Activated naive CD4-positive, alpha-beta T cell (primary cell): ENCODE measurements at places on chromosomes 16 and 17.

DNA sequence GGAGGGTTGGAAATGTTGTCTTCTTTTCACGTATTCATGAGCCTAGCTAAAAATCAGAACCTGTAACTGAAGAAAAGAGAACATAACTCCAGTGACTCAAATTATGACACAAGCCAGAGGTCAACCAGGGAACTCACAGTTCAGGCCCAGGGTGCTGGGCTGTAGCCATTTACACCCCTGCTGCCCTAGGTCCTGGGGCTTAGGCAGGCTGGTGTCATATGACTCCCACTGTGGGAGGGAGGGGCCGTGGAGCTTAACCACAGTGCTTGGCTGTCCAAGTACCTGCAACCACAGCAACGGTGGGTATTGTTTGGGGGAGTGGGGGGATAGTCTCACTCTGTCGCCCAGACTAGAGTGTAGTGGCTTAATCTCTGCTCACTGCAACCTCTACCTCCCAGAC is 71.1 kb upstream of the AMZ2 start:
- no peak for DNase-seq

DNA sequence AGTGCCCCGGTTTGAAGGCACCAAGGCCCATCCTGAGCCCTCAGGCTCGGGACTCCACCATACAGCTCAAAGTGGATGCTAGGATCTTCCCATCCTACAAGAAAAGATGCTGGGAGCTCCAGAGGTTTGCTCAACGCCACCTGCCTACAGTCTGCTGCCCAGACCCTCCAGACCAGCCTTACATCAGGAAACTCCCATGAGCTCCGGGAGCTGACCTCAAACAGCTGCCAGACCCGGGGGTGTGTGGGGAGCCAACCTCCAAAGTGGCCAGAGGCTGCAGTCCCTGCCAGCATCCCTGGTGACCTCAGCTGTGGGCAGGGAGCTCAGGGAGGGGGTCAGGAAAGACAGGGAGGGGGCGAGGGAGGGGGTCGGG is 43.8 kb downstream of the C16orf82 start:
- DNase-seq: no peak

DNA sequence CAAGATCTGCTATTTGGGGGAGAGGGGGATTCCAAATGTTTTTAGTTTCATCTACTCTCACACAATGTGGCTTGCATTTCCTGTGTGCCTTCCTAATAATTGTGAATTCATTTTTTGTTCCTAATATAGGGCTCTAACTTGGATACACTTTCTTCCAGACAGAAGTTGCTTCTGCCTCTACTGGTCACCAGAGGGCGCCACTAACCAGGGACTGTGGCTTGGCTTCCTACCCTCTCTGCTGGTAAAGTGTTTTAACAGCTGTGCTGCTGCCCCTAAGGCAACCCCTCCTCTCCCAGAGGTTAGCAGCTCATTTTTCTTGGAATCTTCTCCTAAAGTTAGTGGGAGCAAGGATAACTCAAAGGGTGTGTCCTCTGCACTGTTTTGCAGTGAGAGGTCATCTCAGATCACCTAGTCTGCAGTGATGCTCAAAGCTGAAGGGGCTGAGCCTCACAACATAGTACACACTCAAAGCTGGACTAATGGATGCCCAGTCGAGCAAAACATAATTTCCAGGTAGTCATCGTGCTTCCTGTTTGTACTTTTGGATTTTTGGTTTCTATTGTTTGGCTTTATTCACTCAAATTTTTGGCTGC is 5.0 kb upstream of the PRSS54 start:
- no peak for DNase-seq

GRCh38 chr16:75096656-75097055 is 19.9 kb downstream of the LDHD start:
- no peak for DNase-seq

DNA sequence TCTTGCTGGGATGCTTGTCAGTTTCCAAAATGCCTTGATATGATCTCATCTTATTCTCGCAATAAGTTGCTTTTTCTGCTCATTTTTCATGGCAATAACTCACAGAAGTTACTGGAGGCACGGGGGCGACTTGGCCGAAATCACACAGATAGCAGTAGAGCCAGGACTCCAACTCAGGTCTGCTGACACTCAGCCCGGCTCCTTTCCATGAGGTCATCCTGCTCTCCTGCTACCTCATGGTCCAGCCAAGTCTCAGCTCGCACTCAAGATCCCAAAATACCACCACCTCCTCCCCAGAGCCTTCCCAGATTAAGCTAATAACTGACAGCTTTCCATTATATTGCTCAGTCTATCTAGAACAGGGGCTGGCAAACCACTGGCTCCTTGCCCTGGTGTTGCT is 269.5 kb downstream of the MAP2K4 start:
- DNase-seq: no peak

DNA sequence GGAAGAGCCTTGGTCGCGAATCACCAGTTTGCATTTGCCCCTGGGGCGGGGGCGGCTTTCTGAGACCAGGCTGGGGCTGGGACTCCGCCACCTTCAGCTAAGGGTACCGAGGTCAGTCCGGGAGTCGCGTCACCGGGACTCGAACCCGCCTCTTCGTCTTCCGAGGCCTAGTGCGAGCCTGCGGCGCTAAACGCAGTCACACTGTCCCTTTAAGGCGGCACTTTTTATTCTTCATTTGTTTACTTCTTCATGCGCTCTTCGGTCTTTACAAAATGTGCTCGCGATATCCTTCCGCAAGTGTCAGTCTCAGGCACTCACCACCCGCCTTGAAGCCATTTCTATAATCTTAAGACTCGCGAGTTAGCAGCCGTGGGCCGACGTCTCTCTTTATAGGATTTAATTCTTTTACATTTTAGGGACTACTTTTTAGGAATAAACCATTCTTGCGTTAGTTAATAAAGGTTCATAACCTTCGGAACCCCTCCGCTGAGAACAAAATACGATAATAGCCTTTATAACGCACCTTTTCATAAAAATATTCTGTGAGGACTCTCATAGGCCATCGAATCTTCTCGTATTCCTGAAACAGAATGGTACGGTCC is 593 bp upstream of the HEXIM1 start:
- peak; percentile 78 for DNase-seq

- no peak for DNase-seq
Measured at GRCh38 chr17:35188111-35188510, 6.1 kb downstream of the SLC35G3 start.

- DNase-seq: no peak
Measured at GRCh38 chr17:27293359-27293897, 486 bp upstream of the WSB1 start.

DNA sequence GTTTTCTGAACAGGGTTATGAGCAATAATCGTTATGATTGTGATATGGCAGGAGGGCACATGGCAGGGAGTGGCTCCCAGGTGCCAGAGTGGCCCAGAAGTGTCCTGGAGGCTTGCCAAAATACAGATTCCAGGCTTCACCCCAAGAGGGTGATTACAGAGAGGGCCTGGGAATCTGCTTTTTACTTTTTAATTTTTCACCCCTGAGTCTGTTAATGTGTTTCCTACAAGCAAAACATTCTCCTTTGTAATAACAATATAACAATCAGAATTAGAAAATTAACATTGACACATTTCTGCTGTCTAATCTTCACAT is 212.4 kb downstream of the SNX29 start:
- no peak for DNase-seq

- DNase-seq: no peak
Measured at GRCh38 chr16:893360-893759, 77.4 kb downstream of the LMF1 start.

DNA sequence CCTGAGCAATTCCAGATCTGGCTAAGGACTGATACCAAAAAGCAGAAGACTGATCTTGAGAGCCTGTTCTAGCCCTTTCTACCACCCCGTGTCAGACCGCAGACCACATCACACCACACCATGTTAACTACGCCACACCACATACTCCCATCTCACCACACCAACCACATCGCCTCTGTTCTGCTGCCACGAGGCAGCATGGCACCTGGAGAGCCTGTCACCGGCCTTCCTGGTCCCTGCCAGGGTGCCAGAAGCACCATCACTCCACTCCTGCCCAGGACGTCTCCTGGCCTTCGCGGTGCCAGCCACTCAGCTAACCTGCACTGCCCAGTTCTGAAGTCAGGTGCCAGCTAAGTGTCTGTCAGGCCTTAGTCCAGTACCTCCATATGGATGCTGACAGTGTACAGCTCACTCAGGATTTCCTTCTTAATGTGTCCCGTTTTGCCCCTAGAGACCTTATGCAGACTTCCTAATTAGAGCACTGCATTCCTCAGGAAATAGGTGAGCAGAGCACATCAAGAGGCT is 37.2 kb upstream of the BCAR1 start:
- DNase-seq: no peak

DNA sequence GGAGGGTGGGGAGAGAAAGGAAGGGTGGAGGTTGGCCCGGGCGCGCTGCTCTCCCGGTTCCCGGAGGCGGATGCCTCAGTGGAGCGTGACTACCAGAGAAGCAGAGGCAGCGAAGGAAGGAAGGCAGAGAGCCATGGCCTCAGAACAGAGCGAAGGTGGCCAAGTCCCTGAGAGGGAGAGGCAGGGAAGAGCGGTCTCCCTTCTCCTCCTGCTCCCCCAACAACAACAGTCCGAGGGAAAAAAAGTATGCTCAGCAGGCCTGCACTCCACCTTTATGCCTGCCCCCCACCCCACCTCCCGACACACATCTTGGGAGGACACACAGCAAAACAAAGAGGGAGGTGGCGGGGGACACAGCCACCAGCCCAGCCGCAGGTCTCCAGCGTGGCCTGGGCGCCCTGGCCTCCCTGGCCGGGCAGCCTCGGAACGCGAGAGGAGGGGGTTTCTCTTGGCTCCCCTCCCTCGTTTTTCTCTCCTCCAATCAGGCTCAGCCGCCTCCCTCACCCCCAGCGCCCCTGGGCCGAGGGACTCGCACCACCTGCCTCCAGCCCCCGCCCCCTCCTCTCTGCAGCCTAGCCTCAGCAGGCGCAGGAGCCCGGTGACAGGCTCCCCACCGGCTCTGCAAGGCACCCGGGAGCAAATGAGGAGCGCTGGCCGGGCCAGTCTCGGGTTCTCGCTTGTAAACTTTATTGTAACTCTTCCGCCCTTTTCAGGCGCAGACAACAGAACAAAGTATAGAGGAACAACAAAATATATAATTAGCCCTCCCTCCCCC is 1.1 kb upstream of the HOXB7 start:
- DNase-seq: no peak

DNA sequence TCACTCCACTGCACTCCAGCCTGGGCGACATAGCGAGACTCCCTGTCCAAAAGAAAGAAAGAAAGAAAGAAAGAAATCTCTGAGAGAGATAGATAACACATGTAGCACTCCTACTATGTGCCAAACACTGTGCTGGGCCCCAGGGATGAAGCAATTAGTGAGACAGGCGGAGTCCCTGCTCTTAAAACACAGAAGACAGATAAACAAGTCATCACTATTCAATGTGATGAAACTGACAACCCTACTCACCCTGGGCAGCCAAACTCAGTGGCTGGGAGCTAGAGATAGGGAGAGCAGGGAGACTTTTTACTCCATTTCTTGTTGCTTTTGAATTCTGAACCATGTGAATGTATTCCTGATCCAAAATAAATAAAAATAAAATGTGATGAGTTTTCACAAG is 35.2 kb upstream of the GOSR2 start:
- no peak for DNase-seq

DNA sequence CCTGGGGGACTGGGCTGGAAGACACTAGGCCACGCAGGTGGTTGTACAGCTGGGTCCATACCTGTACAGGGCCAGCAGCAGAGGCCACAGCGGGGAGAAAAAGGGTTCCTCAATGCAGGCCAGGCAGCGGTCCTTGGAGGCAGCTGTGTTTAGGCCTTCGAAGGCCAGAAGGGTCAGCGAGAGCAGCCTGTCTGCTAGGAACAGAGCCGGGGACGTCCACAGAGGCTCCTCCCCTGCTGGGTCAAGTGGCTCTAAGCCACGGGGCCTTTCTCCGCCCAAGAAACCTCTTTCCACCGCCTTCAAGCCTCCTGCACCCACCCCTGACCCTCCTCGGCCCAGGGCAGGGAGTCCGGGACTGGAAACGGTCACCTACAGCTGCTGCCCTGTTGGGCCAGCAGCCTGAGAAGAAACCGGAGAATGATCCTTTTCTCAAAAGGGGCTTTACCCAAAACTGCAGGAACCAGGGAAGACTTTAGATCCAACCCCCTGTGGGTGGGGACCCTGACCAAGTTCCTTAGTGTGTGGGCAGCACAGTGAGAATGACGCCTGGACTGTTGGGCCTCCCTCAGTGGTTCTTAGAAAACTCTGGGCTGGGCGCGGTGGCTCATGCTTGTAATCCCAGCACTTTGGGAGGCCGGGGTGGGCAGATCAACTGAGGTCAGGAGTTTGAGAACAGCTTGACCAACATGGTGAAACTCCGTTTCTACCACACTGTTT is 8.4 kb upstream of the SPATA2L start:
- DNase-seq: no peak

DNA sequence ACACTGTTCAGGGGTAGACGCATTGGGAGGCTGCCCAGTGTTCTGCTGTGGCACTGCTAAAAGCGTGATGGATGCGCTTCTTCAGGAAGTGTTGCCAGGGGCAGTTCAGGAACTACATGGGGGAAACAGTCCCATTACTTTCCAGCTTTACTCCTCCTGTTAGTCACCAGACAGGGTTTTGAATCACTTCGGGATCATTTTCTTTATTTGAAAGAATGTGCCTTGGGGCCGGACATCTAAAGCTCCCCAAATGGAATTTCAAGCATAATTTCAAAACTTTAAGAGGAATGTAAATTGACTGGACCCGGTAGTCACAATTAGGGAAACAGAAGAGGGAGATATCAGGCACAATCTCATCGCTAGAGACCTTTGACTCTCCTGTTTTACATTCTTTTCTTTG is 1.3 kb upstream of the KRTAP2-1 start:
- no peak for DNase-seq

GRCh38 chr17:46732754-46733398 is 85.6 kb downstream of the WNT3 start:
- DNase-seq: no peak

DNA sequence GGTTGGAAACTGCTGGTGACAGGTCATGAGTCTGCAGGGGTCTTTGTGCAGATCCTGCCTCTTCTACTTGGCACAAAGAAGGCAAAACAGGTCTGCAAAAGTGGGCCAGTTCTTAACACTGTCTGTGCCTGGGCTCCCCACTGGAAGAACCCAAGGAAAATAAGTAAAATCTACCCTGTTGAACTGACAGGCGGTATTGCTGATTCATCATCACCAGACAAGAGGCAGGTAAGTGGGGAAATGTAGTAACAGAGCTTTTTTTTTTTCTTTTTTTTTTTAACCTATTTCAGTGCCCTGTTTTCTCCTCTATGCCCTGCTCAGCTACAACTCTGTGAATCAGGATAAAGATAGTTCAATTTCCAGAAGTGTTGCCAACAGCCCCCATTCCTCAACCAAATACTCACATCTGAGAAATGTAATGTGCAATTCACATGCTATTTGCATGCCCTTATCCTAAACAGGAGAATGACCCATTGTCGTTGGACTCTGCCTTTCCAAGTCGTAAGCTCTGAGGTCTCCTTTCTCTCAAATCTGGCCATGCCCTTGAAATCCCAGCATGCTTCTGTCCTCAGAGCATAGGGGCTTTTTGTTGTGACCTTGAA is 237.0 kb downstream of the SOX9 start:
- DNase-seq: no peak
